Activated CD8-positive, alpha-beta memory T cell treated with anti-CD3 and anti-CD28 coated beads for 4 hours (primary cell): ENCODE measurements at places on chromosomes 12 and 14.

GRCh38 chr14:102164965-102165364, 25.3 kb downstream of the WDR20 start:
- DNase-seq = no peak

- DNase-seq = no peak
Observed at GRCh38 chr12:71303199-71303598, 136.4 kb upstream of the LGR5 start.

DNA sequence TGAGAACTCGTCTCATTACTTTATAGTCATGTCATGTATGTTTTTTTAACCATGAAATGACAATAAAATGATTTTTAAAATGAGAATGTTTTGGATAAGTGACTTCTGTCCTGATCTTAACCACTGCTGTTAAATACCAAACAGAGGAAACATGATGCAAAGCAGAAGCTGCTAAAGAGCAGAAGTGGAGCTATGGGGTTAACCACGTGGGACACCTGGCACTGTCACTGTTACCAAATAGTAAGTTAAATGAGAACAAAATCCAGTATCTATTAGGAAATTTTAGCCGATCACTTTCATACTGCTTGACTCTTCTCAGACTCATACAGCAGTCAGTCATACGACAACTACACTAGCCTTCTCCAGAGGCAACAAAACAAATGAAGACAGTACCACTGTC, 82.4 kb downstream of the SCAF11 start:
- no peak for DNase-seq

DNA sequence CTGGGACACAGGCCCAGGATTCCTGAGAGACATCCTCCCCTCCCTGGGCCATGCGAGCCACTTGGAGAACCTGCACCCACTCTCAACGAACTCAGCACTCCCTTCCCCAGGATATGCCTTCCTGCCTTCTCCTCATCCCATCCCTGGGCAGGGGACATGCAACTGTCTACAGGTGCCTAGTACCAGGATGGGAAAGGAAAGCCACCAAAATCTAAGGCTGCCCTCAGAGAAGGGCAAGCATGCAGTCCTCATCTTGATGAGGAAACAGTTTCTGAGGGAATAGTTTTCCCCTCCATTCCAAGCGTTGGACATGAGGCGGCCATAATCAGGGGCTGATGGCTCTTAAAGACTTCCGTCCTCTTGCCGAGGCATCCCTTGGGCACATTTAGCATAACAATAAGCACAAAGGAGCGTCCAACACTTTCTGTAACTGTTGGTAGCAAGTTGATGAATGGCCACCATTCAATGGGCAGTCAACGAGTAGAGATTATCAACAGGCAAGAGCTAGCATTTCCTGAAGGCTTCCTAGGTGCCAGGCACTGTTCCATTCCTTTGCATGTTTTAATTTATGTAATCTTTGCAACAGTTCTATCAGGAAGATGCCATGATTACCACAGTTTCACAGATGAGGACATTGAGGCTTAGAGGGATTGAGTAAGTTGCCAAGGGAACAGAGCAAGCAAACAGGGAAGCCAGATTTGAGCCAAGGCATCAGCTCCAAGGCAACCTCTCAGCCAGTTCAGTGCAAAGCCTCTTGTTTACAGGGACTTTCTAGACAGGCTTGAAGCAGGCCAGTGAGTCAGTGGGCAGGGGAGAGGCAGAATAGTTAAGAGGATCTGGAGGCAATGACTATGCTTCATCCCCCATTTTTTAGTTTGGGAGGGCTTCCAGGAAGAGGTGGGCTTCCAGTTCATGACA, 105.1 kb downstream of the SINHCAF start:
- DNase-seq = no peak

DNA sequence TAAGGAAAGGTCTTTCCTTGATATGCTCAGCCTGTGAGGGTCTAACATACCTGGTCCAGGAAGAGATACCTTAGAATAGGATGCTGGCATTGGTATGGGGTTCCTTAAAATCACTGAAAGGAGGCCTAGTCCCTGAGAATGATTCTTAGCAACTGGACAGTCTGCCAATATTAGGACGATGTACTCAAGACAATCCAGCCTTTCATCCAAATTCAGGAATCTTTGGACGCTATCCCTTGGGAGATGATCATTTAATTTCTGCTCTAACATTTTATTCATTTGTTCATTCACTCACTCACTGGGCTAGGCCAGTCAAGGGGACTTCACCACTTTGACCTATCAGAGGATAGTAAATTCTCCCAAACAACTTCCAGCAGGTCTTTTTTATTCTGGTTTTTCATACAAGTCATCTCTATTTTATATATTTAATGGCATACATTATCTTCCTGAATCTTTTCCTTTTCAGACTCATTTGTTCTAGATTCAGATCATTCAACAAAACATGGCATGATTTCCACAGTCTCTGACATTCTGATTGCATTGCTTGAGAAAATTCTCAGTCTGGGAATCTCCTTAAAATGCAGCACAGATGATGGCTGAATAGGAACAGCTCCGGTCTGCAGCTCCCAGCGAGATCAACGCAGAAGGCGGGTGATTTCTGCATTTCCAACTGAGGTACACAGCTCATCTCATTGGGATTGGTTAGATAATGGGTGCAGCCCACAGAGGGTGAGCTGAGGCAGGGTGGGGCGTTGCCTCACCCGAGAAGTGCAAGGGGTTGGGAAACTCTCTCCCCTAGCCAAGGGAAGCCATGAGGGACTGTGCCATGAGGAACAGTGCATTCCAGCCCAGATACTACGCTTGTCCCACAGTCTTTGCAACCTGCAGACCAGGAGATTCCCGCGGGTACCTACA, 118.0 kb upstream of the PRICKLE1 start:
- DNase-seq = no peak

- DNase-seq = no peak
Observed at GRCh38 chr12:53676656-53677015, 753 bp upstream of the ATP5MC2 start.

GRCh38 chr14:100328495-100329163, 5.5 kb downstream of the SLC25A47 start:
- no peak for DNase-seq
